Stimulated activated CD8-positive, alpha-beta memory T cell treated with anti-CD3 and anti-CD28 coated beads, Interleukin-7, amount 100 ng/mL, for 24 hours (primary cell): ENCODE measurements at places on chromosomes 3 and 15.

- no peak for DNase-seq
These were observed 568.0 kb upstream of the MDFIC2 start for GRCh38 chr3:70880421-70880820.

GRCh38 chr3:17844236-17844635 lies 101.8 kb upstream of the TBC1D5 start:
- no peak for DNase-seq

DNA sequence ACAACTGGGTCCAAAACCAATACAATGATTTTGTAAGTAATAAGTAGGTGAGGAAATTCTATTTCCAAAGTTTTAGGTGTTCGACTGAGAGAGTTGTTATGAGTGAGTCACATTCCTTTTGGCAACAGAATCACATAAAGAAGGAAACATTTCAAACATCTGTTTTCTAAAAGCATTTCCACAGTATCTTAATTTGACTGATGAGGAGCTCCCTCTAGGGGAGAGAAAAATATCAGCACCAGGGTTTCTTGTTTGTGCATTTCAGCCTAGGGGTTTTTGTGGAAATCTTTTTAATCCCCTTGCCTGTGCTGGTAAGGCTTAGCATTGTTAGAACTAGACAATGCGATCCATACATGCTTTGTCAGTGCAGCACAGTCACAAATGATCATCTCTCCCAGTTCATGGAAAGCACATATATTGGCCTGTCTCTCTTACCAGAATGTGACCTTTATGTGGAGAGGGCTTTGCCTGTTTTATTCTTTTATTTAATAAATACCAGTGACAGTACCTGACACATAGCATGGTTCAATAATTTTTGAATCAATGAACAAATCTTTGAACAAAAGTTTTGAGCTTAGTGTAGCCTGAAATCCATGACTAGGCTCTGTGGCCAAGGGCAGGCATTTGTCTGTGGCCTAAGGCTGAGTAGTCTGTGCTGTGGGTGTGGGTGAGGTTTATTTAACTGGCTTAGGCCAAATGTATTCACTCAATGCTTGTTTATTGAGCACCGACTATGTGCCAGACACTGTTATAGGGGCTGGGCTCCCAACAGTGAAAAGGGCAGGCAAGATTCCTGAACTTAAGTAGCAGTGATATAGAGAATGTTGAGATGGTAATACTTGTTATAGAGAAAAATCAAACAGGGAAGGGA lies 21.1 kb upstream of the IQCF6 start:
- DNase-seq: no peak

DNA sequence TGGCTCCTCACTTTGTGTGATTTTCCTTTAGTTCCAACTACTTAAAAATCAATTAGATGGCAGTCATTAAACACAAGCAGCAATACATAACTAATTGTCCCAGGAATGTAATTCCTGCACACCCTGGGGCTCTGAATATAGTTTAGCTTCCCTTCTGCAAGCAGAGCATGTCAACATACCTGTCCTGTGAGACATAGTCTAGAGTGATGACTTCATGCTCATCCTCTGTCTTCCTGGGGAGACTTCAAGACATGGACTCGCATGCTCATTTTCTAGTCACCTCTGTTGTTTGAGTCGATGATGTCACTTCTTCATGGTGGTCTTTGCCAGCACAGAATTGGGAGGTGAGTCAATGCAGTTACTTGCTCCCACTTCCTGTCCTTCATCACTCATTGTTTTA lies 15.7 kb downstream of the C3orf52 start:
- DNase-seq: no peak

GRCh38 chr3:99545941-99546580 lies 92.3 kb upstream of the COL8A1 start:
- DNase-seq: no peak

GRCh38 chr3:74009961-74010844 lies 385.5 kb upstream of the PDZRN3 start:
- no peak for DNase-seq

DNA sequence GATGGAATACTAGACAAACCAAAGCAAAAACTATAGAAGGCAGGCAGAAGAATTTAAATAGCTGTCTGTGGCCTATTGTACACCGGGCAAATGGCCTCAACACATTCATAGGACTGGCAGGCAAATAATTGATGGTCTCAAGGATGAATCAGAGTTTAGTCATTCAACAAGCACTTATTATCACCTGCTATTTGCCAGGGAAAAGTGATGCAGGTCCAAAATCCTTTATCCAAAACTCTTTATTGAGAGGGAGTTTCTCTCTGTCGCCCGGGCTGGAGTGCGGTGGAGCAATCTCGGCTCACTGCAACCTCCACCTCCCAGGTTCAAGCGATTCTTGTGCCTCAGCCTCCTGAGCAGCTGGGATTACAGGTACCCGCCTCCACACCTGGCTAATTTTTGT lies 2.3 kb downstream of the EIF2AK4 start:
- no peak for DNase-seq

DNA sequence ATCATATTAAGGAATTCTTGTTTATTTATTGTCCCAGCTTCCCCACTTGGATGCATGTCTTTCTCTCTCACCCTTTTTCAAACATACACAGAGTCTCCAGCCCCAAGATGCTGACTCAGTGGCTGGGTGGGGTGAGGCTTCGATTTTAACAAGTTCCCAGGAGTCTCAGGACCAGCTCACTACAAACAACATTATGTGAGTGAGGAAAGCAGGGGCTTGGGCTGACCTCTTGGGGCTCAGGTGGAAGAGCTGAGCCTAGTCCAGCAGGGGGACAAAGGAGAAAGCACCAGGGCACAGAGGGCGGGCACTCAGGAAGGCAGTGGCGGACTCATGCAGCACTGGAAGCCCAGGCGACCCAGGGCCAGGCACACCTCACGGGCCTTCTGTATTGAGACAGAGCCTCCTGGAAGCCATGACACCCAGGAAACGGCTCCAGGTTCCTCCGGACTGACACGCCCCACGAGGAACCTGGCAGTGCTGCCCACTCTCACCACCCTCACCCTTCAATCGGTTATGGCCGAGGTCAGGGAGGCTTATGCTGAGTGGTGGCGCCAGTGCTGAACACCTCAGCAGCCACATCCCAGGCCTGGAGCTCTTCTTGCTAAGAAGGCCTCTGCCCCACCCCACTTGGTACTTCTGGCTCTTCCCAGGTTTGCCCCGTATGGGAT lies 97.4 kb downstream of the LRIG1 start:
- no peak for DNase-seq

GRCh38 chr3:169668957-169669741 lies 5.6 kb upstream of the MECOM start:
- DNase-seq: no peak

DNA sequence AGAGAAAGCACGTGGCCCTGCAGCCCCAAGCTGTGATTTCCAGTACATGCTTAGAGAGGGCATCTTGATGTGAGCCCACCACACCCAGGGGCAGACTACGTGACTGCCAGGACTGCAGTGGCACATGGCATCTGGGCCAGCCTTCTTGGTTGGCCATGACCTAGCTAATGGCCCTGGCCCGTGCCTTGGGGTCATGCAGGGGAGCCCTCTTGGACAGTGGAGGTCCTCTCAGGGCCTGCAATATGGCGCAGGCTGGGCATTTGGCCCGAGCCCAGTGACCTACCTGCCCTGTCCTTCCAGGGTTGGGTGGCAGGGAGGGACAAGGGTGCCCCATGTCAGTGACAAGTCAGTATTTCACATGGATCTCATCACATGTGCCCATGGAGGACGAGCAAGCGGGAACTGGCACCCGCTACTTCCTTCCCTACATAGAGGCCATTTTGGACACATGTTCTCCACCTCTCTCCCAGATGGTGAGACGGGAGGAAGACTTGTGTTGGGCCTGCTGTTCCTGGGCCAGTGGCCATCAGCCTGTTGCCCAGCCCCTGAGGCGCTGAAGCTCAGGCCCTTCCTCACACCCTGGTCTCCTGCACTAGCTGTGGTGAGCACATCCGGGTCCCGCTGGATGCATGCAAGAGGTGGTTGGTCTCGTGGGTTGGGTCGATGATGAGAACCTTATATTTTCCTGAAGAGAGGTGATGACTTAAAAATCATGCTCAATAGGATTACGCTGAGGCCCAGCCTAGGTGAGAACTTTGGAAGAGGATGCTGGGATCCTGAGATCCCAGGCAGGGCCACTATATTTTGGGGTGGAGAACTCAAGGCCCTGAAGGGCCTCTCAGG lies 195.6 kb downstream of the UBE3A start:
- DNase-seq: no peak

GRCh38 chr3:113825090-113825489 lies 13.5 kb upstream of the GRAMD1C start:
- DNase-seq: no peak

- DNase-seq: no peak
These were observed 549.8 kb upstream of the AGTR1 start for GRCh38 chr3:148147903-148148302.

DNA sequence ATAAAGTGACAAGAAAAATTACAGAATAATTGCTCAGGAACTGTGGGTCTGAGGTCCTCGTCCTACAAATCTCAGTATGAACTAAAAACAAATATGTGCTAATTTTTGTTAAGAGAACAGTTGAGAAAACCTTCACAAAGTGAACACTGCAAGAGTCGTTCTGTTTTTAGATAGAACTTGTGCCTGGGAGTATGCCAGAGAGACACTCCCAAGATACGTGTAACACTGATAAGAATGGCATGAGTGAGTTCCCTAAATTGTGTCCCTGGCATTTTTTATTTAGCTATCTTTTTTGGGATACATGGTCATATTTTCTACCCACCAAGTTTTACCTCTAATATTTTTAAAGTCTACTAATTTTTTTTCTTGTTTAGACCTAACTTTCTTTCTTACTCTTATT lies 860.0 kb upstream of the NR2F2 start:
- DNase-seq: no peak

GRCh38 chr3:9399746-9400145 lies 2.3 kb downstream of the SETD5 start:
- no peak for DNase-seq

GRCh38 chr3:193502871-193503270 lies 51.8 kb downstream of the ATP13A4 start:
- no peak for DNase-seq

DNA sequence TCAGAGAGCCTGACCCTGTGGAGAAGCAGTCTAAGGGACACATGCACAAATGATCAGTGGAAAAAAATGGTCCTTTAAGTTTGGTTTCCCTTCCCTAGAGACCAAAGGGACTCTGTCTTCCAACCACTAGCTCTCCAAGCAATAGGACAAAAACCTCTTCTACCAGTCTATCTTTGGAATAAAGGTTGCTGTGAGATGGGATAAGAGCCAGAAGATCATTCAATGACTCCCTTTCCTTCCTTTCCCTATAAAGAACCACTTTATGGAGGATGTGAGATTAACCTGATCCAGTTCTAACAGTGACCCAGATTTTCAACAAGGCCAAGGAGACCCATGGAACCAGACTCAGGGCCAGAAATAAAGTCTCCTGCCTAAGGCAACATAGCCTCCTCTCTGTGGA lies 74.8 kb downstream of the DHX30 start:
- no peak for DNase-seq

- DNase-seq: no peak
These were observed 12.5 kb downstream of the MAP6D1 start for GRCh38 chr3:183812761-183813445.

- DNase-seq: no peak
These were observed 77.8 kb upstream of the GSK3B start for GRCh38 chr3:120172070-120172469.

- DNase-seq: no peak
These were observed 2.5 kb upstream of the PLCB2 start for GRCh38 chr15:40310001-40310959.

DNA sequence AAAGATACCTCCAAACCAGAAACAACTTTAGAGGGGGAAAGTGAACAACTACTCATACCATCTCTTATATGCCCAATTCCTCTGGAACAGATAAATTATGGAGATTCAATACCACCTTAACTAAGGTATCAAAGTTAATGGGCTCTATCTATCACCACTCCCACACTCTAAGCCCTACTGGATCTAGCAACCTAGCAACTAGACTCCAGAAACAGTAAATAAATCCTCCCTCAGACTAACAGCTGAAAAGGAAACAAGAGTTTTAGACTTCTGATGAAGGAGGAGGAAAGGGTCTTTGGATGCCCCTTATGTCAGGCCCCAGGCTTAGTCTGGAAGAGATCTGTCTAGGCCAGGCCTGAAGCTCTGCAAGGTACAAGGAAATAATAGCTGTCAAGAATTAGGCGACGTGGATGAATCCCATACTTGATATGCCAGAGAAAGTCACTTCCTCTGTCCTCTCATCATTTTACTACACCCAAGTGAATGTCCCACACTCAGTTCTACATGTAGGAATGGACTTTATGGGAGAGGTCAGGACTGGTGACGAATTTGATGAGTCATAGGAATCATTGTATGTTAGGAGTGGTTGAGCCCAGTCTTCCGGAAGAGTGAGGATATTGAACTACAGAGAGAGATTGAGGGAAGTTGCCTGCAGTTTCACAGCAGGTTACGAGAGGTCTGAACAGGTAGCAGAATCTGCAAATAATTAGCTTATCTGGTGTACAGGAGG lies 113.8 kb downstream of the AKAP13 start:
- DNase-seq: no peak

- DNase-seq: no peak
These were observed 32.1 kb downstream of the ABHD17C start for GRCh38 chr15:80727196-80727595.

DNA sequence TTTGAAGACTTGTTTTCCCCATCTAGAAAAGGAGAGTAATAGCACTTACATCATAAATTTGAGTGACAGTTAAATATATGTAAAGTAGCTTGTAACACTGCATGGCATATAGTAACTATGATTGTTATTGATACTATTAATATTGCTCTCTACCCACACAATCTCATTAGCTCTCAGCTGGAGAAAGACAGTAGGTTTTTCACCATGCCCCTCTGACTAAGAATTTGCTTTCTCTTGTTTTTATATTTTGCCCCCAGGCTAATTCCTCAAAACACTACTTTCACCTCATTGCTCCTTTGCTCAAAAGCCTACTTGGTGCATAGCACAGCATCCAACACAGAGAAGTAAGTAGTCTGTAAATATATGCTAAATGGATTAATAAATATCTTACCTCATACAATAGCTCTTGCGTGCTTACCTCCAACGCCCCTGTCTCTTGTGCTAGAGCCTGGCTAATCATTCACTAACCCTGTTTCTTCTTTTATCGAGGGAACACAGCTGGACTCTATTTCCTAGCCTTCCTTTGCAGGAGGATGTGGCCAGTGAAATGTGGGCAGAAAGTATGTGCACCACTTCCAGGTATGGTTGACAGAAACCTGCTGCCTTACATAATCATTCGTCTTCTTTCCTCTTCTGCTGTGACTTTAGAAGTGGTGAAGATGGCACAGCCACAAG lies 190.0 kb downstream of the PLCH1 start:
- no peak for DNase-seq

DNA sequence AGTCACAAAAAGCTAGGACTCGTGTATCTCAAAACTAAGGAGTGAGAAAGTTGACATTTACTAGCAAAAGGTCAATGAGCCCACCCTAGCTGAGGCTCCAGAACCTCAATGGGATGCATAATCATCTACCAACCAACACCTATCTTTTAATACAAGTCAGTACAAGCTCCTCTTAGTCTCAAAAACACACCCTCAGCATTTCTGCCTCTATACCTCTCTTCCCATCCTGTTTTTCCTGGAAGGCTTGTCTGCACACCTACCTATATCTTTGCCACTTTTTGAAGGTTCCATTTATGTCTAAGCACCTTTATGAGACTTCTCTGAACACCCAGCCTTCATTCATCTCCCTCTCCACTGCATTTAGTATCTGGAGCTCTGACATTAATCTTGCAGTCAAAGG lies 10.0 kb downstream of the WWTR1 start:
- DNase-seq: no peak
